ENCODE measurements at places on chromosomes 16 and 17. TPM values are rescaled to one million over a fixed set of nuclear protein-coding genes. Genes with fewer than 3 reads are reported as not detected.

The CCNF gene
- total RNA-seq, result 68.6 TPM

The CCL1 gene
- not detected for total RNA-seq

GRCh38 chr17:48194097-48194550 is 86.6 kb downstream of the SNX11 start:
- no peak for DNase-seq

GRCh38 chr16:24396350-24397271 is 140.5 kb downstream of the CACNG3 start:
- DNase-seq, result no peak

DNA sequence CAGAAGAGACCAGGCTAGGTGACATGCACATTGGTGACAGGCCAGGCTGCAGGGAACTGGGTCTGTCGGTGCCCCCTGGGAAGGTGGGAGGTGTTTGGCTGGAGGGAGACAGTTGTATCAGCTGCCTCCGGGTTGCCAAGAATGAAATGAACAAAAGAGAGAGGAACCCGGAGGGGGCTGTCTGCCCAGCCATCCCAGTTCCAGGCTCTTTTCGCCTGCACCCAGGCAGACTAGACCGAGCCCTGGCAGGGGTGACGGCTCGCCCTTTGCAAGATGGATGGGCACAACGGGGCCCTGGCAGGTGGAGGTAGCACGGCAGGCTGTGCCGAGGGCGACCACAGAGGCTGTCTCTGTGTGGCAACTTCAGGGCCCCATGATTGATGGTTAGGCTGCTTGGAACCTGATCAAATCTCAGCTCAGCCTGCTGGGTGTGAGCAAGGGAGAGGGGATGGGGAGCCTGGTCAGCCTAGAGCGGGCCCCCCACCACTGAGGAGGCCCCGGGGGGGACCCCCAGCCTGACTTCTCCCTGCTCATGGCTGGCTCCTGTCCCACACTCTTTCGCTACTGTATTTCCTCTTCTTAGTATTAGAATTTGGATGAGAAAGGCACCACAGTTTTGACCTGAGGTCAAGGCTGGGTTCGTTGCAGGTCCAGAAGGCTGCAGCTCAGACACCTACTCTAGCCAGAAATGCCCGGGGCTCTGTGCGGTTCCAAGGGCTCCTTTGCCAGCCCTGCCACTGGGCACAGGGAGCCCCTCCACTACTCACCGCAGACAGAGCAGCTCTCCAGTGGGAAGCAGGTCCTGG is 118.9 kb upstream of the CHMP6 start:
- DNase-seq, result no peak

Measured in activated T-cell treated with anti-CD3 and anti-CD28 coated beads, Interleukin-2, amount 50 U/mL, for 72 hours (primary cell).